Stimulated activated CD8-positive, alpha-beta memory T cell treated with anti-CD3 and anti-CD28 coated beads, Interleukin-7, amount 100 ng/mL, for 4 hours (primary cell): ENCODE measurements at places on chromosomes 7 and 10.

DNA sequence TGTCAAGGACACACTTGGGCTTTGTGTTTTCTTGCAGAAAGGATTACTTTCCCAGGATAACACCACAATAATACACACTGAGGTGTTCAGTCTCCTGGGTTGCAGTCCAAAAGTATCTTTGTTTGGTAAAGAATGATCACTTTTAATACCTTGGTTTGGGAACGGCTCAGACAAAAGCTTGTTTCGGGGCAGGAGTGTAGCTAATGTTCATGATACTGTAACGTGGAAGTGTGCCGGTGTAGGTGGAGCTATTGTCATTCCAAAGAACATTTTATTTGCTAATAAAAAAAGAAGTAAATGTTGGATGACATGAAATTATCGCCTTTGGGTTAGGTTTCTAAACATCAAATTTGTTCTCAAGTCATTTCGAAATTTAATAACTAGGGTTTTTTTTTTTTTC is 1.2 kb downstream of the EIF4H start:
- no peak for DNase-seq

DNA sequence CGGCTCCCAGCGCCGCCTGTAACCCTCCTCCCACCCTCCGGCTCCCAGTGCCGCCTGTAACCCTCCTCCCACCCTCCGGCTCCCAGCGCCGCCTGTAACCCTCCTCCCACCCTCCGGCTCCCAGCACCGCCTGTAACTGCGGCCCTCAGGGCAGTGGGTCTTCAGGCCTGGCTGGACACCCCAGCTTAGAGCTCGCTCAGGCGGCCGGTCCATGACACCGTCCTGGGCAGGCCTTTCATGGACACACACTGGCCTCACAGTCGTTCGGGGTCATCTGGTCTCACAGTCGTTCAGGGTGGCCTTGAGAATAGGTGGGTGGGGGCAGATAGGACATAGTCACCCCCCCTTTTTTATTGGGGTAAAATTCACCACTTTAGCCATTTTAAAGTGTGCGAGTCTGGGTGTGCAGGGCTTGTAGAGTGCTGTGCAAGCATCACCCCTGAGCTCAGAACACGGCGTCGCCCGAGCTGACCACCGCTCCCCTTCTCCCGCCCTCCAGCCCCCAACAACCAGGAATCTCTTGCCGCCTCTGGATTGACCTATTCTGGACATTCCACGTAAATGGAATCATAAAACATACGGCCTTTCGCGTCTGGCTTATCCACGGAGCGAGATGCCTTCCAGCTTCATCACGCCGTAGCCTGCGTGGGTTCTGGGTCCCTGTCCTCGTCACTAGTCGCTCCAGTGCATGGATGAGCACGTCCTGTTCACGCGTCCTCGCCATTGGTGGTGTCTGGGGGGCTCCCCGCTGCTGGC is 41.1 kb upstream of the CFAP46 start:
- DNase-seq, result no peak

- DNase-seq, result no peak
Measured at GRCh38 chr7:141713890-141714289, 5.7 kb downstream of the WEE2 start.

GRCh38 chr7:103314852-103315251 is 17.6 kb downstream of the PMPCB start:
- DNase-seq, result no peak

- DNase-seq, result no peak
Measured at GRCh38 chr7:138954545-138955475, 26.4 kb downstream of the KIAA1549 start.

DNA sequence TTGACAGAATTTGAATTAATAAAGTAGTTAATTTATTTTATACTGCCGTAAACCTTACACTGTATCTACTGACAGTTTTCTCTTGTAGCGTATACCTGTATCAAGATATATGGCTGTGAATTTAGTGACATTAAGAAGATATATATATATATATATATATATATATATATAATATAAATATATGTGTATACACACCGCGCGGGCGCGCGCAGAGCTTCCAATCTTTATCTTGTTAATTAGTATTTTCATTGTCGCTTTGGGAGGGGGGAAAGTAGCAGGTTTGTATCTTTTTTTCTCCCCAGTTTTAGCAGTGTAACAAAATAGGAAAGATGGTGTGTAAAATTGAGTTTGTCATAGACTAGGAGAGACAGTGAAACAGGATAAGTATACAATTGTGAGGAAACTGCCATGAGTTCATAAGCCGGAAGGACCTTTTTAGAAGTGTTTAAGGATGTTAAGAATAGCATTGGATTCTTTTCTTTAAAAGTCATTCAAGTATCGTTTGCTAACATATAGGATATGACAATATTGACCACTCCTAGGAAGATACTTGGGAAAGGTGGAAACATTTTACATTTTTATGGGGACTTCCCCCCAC is 2.0 kb downstream of the PLEKHA1 start:
- no peak for DNase-seq

DNA sequence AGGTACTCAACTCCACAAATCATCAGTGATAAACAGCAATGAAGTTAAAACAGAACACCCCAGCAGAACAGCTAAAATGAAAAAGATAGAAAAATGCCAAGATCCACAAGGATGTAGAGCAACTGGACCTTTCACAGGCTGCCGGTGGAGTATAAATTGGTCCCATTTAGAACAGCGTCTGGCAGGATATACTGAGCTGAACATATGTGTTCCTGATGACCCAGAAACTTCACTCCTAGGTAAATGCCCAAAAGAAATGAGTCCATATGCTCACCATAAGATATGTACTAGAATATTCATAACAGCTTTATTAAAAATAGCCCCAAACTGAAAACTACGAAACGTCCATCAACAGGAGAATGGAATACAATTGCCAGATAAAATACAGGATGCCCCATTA is 102.4 kb downstream of the OAT start:
- DNase-seq, result no peak

GRCh38 chr10:97365761-97366351 is 31.3 kb upstream of the FRAT2 start:
- no peak for DNase-seq

GRCh38 chr10:111871458-111871857 is 312.1 kb downstream of the GPAM start:
- no peak for DNase-seq

DNA sequence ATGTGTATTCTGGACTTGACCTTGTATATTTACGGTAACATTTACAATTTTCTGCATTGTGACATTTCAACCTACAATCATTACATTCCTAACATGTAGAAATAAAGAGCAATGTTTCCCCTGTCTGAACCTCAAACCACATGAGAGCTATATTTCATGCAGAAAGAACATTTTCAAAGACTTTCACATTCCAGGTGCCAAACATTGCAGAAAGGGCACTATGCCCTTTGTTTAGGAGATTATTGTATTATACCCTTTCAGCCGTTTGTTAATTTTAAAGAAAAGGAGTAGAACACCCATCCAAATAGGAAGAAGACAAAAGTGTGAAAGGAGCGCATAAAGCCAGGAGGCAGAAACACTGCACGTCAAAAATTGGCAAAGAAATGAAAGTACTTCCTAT is 260.4 kb downstream of the RELN start:
- DNase-seq, result no peak

- DNase-seq, result no peak
Measured at GRCh38 chr10:27569946-27570345, 65.8 kb downstream of the RAB18 start.

DNA sequence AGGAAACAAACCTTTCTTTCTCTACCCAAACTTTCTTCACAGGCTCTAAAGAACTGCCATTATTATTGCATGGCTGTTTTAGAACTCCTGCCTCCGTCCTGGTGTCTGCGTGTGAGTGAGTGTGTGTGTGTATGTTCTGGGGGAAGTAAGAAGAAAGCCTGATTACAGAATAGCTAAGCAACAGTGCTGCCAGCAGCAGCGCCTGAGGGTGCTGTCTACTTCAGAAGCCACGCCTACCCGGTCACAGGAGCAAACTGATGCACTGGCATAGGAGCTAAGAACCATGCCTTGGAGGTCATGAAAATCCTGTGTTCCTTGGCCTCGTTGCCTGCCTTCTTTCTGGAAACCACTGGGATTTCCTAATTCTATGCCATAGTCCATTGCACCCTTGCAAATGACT is 25.2 kb downstream of the LIPK start:
- DNase-seq, result no peak

DNA sequence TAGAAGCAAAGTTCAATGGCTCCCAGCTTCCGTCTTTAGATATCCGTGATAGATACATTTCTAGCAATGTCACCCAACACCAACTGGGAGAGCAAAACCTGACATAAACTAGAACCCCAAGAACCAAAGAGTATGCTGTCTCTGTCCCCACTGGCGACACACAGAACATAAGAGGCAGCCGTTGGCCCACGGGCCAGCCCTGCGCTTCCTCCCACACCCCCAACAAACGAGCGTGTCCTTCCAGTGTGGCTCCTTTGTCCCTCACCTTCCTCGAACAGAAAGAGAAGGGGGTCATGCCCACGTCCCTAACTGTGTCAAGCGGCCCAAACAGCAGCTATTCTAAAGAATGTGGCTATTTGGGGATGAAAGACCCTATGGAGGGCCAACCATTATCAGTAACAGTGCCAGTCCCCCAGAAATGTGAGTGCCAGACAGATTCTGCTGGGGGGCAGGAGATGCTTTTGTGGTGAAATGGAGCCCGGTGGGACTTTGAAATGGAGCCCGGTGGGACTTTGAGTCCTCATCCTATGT is 171.9 kb downstream of the USP6NL start:
- DNase-seq, result no peak

DNA sequence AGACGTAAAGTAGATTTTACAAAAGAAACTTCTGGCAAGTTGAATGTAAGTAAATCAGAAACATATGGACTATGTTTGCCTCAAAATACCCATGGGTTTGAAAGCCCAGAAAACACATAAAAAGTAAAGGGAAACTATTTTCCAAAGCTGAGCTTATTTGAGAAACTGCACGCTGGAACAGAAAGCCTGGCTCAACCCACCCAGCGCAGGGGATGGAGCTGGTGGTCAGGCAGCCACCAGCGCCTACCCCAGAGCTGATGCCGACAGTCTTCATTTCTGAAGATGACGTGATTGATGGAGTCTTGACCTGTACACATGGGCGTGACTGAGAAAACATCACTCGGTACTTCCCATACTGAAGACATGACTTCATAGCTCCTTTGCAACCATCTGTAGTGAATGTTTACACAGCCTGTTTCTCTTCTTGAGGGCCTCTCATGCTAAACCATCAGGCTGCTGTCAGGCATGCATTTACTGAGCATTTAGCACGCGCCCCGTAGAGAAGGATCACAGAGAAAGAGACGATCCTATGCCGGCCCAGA is 232.6 kb upstream of the AUTS2 start:
- DNase-seq, result no peak

- DNase-seq, result no peak
Measured at GRCh38 chr7:149196151-149196704, 882 bp downstream of the ZNF282 start.

GRCh38 chr7:92706563-92706962 is 116.4 kb upstream of the FAM133B start:
- DNase-seq, result no peak

DNA sequence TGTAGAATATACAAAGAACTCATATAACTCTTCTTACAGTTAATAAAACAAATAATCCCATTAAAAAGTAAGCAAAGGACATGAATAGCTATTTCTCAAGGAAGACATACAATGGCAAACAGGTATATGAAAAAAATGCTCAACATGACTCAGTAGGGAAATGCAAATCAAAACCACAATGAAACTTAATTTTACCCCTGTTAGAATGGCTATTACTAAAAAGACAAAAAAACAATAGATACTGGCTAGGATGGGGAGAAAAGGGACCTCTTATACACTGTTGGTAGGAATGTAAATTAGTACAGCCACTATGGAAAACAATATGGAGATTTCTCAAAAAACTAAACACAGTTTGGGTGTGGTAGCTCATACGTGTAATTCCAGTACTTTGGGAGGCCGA is 37.8 kb downstream of the HERPUD2 start:
- DNase-seq, result no peak

DNA sequence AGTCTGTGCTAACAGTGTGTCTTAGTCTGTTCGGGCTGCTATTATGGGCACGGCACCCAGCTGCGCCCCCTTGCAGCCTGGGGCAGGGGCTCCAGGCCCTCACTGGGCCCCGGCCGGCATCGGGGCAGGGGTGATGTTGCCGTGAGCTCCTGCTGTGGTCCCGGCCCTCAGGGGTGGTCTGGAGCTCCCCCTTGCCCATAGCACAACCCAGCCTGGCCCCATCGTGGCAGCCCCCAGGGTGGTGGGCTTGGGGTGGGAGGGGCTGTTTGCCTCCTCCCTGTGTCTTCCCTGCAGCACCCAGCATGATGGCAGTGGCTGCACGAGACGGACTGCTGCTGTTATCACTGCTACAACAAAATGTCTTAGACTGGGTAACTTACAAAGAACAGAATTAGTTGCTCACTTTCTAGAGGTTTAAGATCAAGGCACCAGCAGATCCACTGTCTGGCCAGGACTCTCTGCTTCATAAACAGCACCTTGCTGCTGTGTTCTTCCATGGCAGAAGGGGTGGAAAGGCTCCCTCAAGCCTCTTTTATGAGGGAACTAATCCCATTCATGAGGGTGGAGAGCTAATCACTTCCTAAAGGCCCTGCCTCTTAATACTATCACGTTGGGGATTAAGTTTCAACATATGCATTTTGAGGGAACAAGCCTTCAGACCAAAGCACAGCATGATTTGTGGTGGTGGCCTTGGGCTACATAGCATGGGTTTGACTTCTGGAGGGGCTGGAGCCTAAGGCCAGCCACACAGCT is 149.5 kb downstream of the SEC23IP start:
- DNase-seq, result no peak

GRCh38 chr10:74852381-74852780 is 26.0 kb downstream of the KAT6B start:
- no peak for DNase-seq

DNA sequence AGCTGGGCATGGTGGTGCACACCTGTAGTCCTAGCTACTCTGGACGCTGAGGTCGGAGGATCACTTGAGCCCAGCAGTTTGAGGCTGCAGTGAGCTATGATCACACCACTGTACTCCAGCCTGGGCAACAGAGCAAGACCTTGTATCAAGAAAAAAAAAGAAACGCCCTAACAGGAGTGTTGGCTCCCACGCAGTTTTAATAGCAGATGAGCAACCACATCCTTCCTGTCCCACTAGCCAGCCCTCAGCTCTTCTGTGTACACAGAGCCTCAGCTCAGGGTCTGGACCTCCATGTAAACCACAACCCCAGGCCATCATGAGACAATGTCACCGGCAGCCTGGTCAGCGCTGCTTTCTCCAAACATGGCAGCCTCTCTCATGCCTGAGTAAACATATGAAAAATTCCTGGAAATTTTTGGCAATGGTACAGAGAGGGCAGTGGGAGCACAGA is 108.2 kb downstream of the PIP4K2A start:
- DNase-seq, result no peak

DNA sequence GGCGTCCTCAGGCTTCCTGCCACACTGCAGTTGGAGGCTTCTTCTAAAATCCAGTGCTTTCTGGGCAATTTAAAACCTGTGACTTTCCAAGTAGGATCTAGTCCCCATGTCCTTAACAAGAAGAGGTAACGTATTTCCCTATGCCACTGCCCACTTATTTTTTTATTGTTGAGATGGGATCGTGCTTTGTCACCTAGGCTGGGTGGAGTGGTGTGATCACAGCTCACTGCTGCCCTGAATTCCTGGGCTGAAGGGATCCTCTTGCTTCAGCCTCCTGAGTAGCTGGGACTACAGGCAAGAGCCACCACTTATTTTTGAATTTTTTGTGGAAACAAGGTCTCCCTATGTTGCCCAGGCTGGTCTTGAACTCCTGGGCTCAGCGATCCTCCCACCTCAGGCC is 63.4 kb downstream of the DAGLB start:
- DNase-seq, result no peak
